Natural killer cell treated with Interleukin-12 subunit alpha and Interleukin-12 subunit beta and Interleukin-15 and Interleukin-18, amount 100 ng/mL, for 72 hours (primary cell): ENCODE measurements at places on chromosomes 7 and 10.

DNA sequence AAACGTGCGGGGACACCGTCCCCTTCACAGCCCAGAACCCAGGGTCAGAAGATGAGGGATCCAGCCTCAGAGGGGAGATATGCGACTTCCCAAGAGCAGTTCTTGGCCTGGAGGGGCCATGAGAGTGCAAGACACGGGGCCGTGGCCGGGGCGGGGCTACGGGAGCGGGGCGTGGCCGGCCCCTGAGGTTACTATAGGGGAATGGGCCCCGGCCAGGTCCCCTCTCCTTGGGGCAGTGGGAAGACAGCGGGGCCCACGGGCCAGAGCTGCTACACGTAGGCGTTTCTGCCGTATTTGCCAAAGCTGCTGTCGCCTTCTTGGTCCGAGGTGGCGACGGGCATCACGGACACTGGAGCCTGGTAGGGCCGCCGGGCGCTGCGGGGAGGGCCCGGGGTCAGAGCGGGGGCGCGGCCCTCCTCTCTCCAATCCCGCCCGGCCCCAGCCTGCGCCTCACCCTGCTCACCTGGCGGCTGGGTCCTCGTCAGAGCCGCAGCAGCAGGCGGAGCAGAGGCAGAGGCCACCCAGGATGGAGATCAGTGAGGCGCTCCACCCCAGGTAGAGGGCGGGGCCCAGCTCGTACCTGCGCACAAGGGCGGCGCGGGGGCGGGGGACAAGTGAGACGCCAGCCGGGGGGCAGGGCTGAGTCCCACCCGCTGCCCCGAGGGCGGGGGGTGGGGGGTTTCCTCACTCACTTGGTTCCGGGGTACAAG lies 5.3 kb downstream of the CLDN15 start:
- peaks cover 5% of the 10 kb centered on the region for H3K4me1 ChIP-seq
- no peak overlapping the region for H3K4me3 ChIP-seq
- no peak overlapping the region for H3K27ac ChIP-seq
- H3K36me3 ChIP-seq = no peaks in the 10 kb centered on the region

DNA sequence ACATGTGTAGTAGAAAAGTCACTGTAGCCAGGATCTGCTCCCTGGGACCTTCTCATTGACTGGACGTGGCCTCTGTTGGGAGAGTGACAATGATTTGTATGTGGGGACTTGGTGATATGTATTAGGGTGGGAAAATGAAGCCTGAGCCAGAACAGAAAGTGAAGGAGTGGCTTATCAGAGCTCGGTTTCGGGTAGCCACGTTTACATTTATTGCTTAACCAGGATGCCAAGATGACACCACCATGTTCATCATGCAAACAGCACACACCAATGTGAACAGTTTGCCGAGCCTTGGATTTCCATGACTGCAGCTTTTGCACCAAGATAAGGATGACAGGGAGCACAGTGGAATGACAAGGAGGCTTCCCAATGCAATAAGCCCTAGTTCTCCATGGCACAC lies 112.8 kb upstream of the STK17A start:
- no peak overlapping the region for H3K27ac ChIP-seq
- peaks cover 6% of the 10 kb centered on the region for H3K4me1 ChIP-seq
- H3K4me3 ChIP-seq = no peak overlapping the region
- H3K36me3 ChIP-seq = no peaks in the 10 kb centered on the region
- DNase-seq = no peak

- H3K4me3 ChIP-seq = no peak overlapping the region
- no peaks in the 10 kb centered on the region for H3K36me3 ChIP-seq
- no peaks in the 10 kb centered on the region for H3K4me1 ChIP-seq
- H3K27ac ChIP-seq = no peak overlapping the region
Measured at GRCh38 chr10:58587676-58588075, 75.0 kb downstream of the BICC1 start.

- H3K27ac ChIP-seq = no peak overlapping the region
- no peaks in the 10 kb centered on the region for H3K36me3 ChIP-seq
- H3K4me1 ChIP-seq = no peaks in the 10 kb centered on the region
- no peak for DNase-seq
- no peak overlapping the region for H3K4me3 ChIP-seq
Measured at GRCh38 chr10:54880996-54881395, 80.0 kb upstream of the PCDH15 start.

GRCh38 chr10:132303361-132304115 lies 4.2 kb downstream of the STK32C start:
- no peak overlapping the region for H3K27ac ChIP-seq
- H3K4me1 ChIP-seq = peaks cover 29% of the 10 kb centered on the region
- H3K4me3 ChIP-seq = no peak overlapping the region
- H3K27me3 ChIP-seq = no peaks in the 10 kb centered on the region
- no peak for DNase-seq

GRCh38 chr10:90096196-90096595 lies 394.8 kb downstream of the KIF20B start:
- no peaks in the 10 kb centered on the region for H3K36me3 ChIP-seq
- no peaks in the 10 kb centered on the region for H3K4me1 ChIP-seq
- no peak for DNase-seq
- H3K27ac ChIP-seq = no peak overlapping the region
- no peak overlapping the region for H3K4me3 ChIP-seq

- H3K27ac ChIP-seq = peak overlapping the region; percentile 100
- peaks cover 47% of the 10 kb centered on the region for H3K4me1 ChIP-seq
- DNase-seq = no peak
- peaks cover 23% of the 10 kb centered on the region for H3K36me3 ChIP-seq
- H3K4me3 ChIP-seq = peak overlapping the region; percentile 99
Measured at GRCh38 chr10:1050554-1050953, 1.6 kb upstream of the IDI1 start.

GRCh38 chr7:159139202-159139601 lies 5.5 kb downstream of the VIPR2 start:
- peaks cover 8% of the 10 kb centered on the region for H3K27me3 ChIP-seq
- H3K36me3 ChIP-seq = no peaks in the 10 kb centered on the region
- DNase-seq = no peak
- H3K27ac ChIP-seq = no peak overlapping the region
- H3K4me1 ChIP-seq = peaks cover 7% of the 10 kb centered on the region

- H3K27me3 ChIP-seq = peaks cover 6% of the 10 kb centered on the region
- H3K27ac ChIP-seq = no peak overlapping the region
- no peak for DNase-seq
Measured at GRCh38 chr10:19795684-19796083, 20.5 kb upstream of the PLXDC2 start.

- peaks cover 5% of the 10 kb centered on the region for H3K27me3 ChIP-seq
- H3K4me3 ChIP-seq = no peak overlapping the region
- DNase-seq = no peak
- no peaks in the 10 kb centered on the region for H3K4me1 ChIP-seq
- H3K36me3 ChIP-seq = no peaks in the 10 kb centered on the region
Measured at GRCh38 chr10:120188950-120189349, 268.1 kb upstream of the PLPP4 start.
